Karpas-422 (cell line): ENCODE measurements at places on chromosomes 2 and 18. TPM values are rescaled to one million over a fixed set of nuclear protein-coding genes. Genes with fewer than 3 reads are reported as not detected.

Gene EFR3B
- 0.22 and 0.58 TPM in 2 replicates for total RNA-seq

Gene LNPK
- total RNA-seq: 17.1 and 69.0 TPM in 2 replicates

Gene CD207
- total RNA-seq: not detected in 2 replicates

Gene PROKR1
- not detected in 2 replicates for total RNA-seq

Gene SLC4A5
- 0.65 and 3.2 TPM in 2 replicates for total RNA-seq

Gene MAP3K19
- total RNA-seq: not detected in 2 replicates

Gene DCC
- not detected in 2 replicates for total RNA-seq

Gene SPDYA
- 0.76 and 0.78 TPM in 2 replicates for total RNA-seq

Gene TUBB8B
- not detected in 2 replicates for total RNA-seq

Gene ASB3
- total RNA-seq: 26.4 and 39.8 TPM in 2 replicates

Gene AMER3
- not detected in 2 replicates for total RNA-seq

Gene ENOSF1
- total RNA-seq: 54.6 and 68.7 TPM in 2 replicates

Gene SPTBN1
- total RNA-seq: 6.2 and 9.1 TPM in 2 replicates

Gene TNFRSF11A
- total RNA-seq: 1.0 and 1.2 TPM in 2 replicates

Gene MAP2
- total RNA-seq: 0.97 and 1.5 TPM in 2 replicates

Gene PLA2R1
- total RNA-seq: not detected in 2 replicates

Gene SERPINB3
- total RNA-seq: not detected in 2 replicates

Gene OSGEPL1
- 1.4 and 11.0 TPM in 2 replicates for total RNA-seq

Gene NCKAP1
- not detected in 2 replicates for total RNA-seq

Gene COLEC11
- not detected in 2 replicates for total RNA-seq

Gene RMDN2
- 2.5 and 6.5 TPM in 2 replicates for total RNA-seq

Gene GRB14
- not detected in 2 replicates for total RNA-seq

Gene GPR45
- not detected in 2 replicates for total RNA-seq

Gene MRO
- 3.2 and 4.9 TPM in 2 replicates for total RNA-seq

Gene CNOT11
- 39.5 and 78.2 TPM in 2 replicates for total RNA-seq

Gene CHRND
- total RNA-seq: not detected in 2 replicates

Gene LYPD6B
- 0.43 and 0.75 TPM in 2 replicates for total RNA-seq

Gene FOXI3
- not detected in 2 replicates for total RNA-seq

Gene OXER1
- not detected in 2 replicates for total RNA-seq

Gene ANKRD30B
- total RNA-seq: not detected in 2 replicates

Gene TCF7L1
- total RNA-seq: not detected in 2 replicates

Gene KLHL30
- total RNA-seq: not detected in 2 replicates

Gene C1GALT1C1L
- not detected in 2 replicates for total RNA-seq
